ENCODE measurements at places on chromosomes 7 and 10. TPM values are rescaled to one million over a fixed set of nuclear protein-coding genes. Genes with fewer than 3 reads are reported as not detected.

Gene C7orf57
- total RNA-seq = 0.34 TPM

Gene SKIDA1
- total RNA-seq = 1.7 TPM

Gene SPDYE11
- not detected for total RNA-seq

Gene FXYD4
- not detected for total RNA-seq

Gene IFT22
- 50.3 TPM for total RNA-seq

Gene PAX4
- not detected for total RNA-seq

Gene SPAM1
- not detected for total RNA-seq

Gene CALCR
- total RNA-seq = not detected

Gene TMEM196
- not detected for total RNA-seq

Gene OR2A42
- not detected for total RNA-seq

Gene ANXA8L1
- total RNA-seq = not detected

Gene OR13A1
- total RNA-seq = not detected

Gene SEC23IP
- 20.1 TPM for total RNA-seq

Gene PDZD8
- total RNA-seq = 17.9 TPM

Gene CPA4
- 14.7 TPM for total RNA-seq

Gene DLX5
- 2.3 TPM for total RNA-seq

Gene AKR1D1
- total RNA-seq = not detected

Gene SEMA3E
- total RNA-seq = 0.18 TPM

Gene IL6
- 5.8 TPM for total RNA-seq

Gene NXPH1
- total RNA-seq = not detected

Gene CNNM1
- total RNA-seq = not detected

Gene MPP7
- 1.6 TPM for total RNA-seq

Gene KCNIP2
- 0.58 TPM for total RNA-seq

Gene ZNF138
- 6.9 TPM for total RNA-seq

Gene ADAM12
- total RNA-seq = 3.3 TPM

Gene GPR37
- total RNA-seq = not detected

Gene ATOH7
- total RNA-seq = not detected

Gene SEMA3A
- total RNA-seq = 29.2 TPM

Gene LGI1
- not detected for total RNA-seq

Gene ZNF365
- total RNA-seq = 3.0 TPM

Gene ZEB1
- 87.4 TPM for total RNA-seq
